ENCODE measurements at places on chromosomes 11 and 22.

- no peak for DNase-seq
Measured at GRCh38 chr11:106133529-106133928, 56.1 kb downstream of the AASDHPPT start.

- DNase-seq: no peak
Measured at GRCh38 chr11:77212314-77213007, 84.4 kb downstream of the MYO7A start.

DNA sequence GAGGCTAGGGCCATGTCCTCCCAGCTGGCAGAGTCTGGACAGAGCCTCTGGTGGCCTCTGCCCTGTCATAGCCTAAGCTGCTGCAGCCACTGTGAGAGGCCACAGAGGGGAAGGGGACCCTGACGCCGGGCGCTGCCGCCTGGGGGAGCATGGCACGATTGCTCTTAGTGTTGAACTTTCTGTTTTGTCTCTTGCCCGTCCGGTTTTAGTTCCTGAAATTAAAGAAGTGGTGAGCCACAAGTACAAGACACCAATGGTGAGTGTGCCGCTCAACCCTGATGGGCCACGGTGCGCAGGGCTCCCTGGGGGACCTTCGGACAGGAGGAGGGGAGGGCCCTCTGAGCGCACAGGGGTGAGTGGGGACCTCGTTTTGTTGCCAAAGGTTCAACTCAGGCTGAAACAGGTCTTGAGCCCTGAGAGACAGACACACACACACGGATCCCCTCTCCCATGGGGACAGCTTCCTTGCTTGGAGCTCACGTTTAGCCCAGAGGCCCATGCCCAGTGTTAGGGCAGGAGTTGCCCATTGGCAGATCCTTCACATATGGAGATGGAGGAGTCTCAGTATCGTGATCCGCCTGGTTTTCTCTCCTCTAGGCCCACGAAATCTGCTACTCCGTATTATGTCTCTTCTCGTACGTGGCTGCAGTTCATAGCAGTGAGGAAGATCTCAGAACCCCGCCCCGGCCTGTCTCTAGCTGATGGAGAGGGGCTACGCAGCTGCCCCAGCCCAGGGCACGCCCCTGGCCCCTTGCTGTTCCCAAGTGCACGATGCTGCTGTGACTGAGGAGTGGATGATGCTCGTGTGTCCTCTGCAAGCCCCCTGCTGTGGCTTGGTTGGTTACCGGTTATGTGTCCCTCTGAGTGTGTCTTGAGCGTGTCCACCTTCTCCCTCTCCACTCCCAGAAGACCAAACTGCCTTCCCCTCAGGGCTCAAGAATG lies 23.8 kb downstream of the MYBPC3 start:
- DNase-seq: no peak

- no peak for DNase-seq
Measured at GRCh38 chr11:75826461-75827230, 11.6 kb downstream of the UVRAG start.

- no peak for DNase-seq
Measured at GRCh38 chr11:34855021-34855753, 61.0 kb downstream of the APIP start.

GRCh38 chr22:24142831-24143230 lies 38.5 kb upstream of the SUSD2 start:
- DNase-seq: no peak
